ENCODE measurements at places on chromosomes 2 and 18.

GRCh38 chr2:236271851-236272250 lies 7.6 kb upstream of the ASB18 start:
- DNase-seq = no peak

DNA sequence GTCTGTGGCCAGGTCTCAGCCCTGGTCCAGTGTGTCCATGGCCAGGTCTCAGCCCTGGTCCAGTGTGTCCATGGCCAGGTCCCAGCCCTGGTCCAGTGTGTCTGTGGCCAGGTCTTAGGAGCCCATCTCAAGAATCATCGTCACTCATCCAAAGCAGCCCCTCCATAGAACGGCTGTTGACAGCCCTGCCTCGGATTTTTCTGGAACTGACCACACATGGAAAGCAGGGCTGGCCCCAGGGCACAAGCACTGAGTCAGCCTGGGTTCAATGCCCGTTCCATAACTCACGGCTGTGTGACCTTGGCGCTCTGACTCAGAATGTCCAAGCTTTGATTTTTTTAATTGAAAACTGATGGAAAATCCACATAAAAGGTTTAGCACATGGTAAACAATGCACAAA lies 59.9 kb upstream of the SNTG2 start:
- DNase-seq = no peak

DNA sequence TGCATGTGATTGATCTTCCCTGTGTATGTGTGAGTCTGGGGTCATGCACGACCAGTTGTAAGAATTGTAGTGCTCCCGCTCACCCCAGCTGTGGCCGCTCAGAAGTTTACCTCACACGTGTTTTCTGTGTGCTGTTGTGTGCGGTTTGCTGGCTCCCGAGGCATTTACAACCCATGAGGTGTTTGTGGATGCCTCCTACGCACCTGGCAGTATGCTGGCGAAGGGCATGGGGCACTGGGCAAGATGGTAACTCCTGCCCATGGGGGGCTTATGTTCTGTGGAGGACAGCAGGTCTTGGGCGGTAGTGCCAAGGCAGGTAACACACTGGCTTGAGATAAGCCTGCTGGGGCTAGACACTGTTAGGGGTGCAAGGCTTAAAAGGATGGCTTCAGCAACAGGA lies 102.6 kb upstream of the HS6ST1 start:
- DNase-seq = no peak

- DNase-seq = no peak
Observed at GRCh38 chr2:61469424-61470121, 1.3 kb downstream of the USP34 start.

GRCh38 chr2:184543832-184544231 lies 54.5 kb upstream of the ZNF804A start:
- DNase-seq = no peak

- no peak for DNase-seq
Observed at GRCh38 chr2:25814681-25815080, 63.6 kb downstream of the ASXL2 start.

DNA sequence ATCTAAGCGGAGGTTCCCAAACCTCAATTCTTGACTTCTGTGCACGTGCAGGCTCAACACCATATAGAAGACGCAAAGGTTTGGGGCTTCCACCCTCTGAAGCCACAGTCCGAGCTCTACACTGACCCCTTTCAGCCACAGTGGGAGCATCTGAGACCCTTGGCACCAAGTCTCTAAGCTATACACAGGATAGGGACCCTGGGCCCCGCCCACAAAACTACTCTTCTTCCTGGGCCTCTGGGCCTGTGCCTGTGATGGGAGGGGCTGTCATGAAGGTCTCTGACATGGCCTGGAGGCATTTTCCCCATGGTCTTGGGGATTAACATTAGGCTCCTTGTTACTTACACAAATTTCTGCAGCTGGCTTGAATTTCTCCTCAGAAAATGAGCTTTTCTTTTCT lies 1374.1 kb upstream of the NXPH2 start:
- DNase-seq = no peak

- no peak for DNase-seq
Observed at GRCh38 chr18:33729556-33729955, 151.5 kb downstream of the ASXL3 start.

DNA sequence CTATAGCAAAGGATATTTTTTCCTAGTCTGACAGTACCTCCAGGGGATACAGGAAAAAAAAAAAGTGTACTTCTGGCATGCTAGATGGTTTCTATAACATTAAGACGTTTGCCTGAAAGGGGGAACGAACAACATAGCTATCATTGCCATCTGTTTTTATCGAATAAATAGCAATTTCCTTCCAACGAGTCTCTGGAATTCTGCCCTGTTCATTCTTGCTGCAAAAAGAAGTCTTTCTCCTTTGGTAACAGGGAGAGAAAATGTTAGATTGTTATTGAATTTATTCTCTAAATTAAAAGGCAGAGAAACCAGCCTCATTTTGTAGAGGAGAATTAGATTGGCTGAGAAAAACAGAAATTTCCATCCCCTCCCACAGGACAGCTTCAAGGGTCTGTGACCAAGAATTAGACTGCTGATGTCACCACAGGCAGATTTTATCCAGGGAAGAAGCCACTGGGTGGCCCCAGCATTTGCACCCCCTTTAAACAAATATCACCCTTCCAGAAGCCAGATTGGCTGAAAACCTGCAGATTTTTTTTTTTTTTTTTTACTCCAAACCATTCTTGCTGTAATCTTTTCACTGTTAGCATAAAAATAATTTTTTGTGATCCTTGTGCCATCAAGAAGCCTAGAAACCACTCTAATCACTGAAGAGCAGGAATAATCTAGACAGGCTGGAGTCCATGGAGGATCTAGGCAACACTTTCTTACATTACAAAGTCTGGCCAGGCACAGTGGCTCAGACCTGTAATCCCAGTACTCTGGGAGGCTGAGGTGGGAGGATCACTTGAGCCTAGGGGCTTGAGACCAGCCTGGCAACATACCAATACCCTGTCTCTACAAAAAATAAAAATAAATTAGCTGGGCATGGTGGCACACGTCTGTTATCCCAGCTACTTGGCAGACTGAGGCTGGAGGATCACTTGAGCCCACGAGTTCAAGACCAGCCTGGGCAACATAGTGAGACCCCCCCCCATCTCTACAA lies 12.0 kb downstream of the WDFY1 start:
- DNase-seq = no peak

DNA sequence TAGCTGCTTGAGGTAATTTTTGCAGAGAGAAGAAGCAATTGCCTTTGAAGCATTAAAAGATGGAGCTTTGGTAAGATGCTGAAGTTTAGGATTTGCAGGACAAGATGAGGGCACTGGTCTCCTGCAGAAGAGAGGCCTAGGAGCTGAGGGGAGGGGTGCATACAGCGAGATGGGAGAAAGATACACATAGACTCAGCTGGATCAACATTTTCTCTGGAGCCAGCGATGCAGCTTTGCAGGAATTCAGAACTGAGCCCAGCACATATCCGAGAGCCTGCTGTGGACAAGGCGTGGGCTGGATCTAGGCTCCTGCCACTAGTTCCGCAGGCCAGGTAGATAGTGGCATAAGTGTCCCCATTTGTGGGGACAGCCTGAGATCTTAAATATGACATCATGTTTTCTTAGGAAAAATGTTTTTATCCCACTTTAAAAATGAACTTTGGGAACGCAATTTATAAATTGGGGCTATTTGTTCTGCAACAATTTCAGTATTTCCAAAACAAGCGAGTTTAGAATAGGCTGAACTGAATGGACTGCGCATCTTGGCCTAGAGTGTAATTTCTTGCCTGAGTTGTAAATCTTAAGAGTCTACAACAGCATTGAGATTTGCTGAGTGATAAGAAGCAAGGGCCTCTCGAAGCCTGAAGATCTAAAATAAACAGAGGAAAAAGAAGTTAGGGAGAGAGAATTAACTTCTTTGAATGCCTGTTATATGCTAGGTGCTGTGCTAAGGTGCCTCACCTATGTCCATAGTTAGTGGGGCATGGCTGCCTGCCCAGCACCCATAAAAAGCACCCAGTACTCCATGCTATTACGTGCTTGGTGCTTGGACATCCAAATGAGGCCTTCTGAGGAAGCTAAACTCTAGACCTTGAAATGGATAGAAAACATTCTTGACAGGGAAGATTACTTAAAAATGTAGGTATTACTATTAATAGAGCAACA lies 17.3 kb downstream of the GRHL1 start:
- no peak for DNase-seq

GRCh38 chr2:20797096-20797495 lies 25.8 kb downstream of the LDAH start:
- no peak for DNase-seq

GRCh38 chr2:191262436-191262835 lies 17.2 kb downstream of the MYO1B start:
- no peak for DNase-seq

GRCh38 chr2:57549642-57550102 lies 496.9 kb upstream of the VRK2 start:
- DNase-seq = no peak

GRCh38 chr18:68854786-68855391 lies 57.0 kb downstream of the CCDC102B start:
- no peak for DNase-seq

DNA sequence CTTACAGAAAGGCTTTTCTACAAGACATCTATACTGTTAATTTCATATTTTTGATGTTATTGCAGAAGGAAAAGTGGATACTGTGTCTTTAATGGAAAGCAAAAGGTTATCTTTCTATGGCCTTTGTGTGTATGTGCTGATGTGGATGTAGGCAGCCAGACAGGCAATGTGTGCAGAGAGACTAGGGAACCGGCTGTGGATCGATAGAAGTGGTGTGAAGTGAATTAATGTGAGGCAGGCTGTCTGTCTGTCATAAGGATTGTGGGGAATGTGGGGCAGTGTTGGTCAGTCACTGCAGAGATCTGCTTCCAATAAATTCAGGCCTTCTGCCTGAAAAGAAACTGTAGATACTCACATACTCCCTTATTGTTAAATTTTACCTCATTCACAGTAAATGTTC lies 156.7 kb downstream of the WDR7 start:
- no peak for DNase-seq

GRCh38 chr2:116668691-116669090 lies 1145.8 kb upstream of the DDX18 start:
- no peak for DNase-seq

GRCh38 chr2:177193240-177193639 lies 19.4 kb upstream of the HNRNPA3 start:
- DNase-seq = no peak

DNA sequence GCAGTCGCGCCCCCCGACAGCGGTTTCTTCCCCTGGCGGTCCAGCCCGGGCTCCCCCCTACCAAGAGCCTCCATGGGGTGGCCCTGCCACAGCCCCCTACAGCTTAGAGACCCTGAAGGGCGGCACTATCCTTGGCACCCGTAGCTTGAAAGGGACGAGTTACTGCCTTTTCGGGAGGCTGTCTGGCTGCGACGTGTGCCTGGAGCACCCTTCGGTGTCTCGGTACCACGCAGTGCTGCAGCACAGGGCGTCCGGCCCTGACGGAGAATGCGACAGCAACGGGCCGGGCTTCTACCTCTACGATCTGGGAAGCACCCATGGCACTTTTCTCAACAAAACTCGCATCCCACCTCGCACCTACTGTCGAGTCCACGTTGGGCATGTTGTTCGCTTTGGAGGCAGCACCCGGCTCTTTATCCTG lies 475 bp downstream of the SLC4A1AP start:
- no peak for DNase-seq

GRCh38 chr18:36831139-36831538 lies 2.2 kb downstream of the KIAA1328 start:
- no peak for DNase-seq

DNA sequence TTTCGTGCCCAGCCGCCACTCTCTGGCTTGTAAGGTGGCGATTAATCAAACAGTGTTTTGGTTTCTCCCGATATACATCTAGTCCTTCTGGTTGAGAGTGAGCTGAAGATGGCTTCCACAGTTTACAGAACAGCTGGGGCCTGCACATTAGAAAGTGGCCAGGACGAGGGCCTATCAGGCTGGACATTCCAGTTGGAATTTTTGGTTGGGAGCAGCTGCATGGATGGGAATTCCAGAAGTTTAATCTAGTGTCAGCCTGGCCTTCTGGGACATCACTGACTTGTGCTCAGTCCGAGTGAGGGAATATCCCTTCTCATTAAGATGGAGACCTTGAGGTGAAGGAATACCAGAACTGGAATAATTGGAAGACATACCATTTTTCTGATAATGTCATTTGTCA lies 118.1 kb upstream of the SIX2 start:
- DNase-seq = no peak

DNA sequence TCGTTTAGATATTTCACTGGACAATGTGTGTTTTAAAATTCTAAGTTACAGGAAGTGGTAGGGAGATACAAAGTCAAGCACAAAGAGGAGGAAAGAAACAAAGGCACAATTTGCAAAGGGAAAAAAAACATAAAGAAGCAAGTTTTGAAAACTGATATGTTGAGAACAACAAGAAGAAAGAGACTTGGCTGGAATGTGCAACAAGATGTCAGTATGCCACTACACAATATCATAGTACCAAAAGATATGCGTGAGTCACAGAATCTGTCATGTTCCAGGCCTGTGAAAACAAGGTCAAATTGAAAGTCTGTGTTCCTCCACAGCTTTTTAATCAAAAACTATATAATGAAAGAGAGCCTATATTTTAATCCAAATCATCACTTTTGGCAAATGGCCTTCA lies 12.0 kb downstream of the EXOC6B start:
- DNase-seq = no peak

GRCh38 chr2:42312106-42312505 lies 48.9 kb downstream of the COX7A2L start:
- DNase-seq = no peak

DNA sequence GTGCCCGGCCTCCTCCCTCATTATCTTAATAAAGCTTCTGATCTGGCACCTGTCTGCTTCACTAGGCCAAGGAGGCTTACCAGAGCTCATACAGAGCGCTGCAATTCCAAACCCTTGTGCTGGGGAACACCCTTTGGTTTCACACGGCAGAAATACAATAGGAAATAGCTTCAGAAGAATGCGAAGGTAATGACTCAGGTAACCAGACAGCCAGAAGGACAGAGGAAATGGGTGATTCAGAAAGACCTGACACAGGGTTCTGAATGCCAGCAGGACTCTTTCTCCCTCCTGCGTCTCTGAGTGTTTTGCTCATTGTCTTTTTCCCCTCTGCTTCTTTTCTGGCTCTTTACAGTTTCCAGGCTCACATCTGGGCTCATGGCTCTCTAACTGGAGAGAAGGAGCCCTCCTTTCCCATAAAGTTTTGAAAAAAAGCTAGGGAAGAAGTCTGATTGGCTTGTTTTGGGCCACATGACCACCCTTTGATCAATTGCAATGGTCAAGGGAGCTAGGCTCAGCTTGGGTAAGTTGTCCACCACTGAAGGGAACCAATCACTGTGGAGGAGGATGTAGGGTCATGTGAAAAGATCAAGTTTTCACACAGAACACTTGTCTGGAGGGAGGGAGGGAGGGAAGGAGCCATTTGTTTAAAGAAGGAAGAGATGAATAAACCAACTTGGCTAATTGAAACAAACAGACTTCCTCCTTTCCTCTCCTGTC lies 90.5 kb upstream of the UPP2 start:
- no peak for DNase-seq
